Stimulated activated CD4-positive, alpha-beta T cell treated with anti-CD3 and anti-CD28 coated beads, Interleukin-1b, Interleukin-23, amount 100 ng/mL, for 1 hour (primary cell): ENCODE measurements at places on chromosomes 12 and 14.

DNA sequence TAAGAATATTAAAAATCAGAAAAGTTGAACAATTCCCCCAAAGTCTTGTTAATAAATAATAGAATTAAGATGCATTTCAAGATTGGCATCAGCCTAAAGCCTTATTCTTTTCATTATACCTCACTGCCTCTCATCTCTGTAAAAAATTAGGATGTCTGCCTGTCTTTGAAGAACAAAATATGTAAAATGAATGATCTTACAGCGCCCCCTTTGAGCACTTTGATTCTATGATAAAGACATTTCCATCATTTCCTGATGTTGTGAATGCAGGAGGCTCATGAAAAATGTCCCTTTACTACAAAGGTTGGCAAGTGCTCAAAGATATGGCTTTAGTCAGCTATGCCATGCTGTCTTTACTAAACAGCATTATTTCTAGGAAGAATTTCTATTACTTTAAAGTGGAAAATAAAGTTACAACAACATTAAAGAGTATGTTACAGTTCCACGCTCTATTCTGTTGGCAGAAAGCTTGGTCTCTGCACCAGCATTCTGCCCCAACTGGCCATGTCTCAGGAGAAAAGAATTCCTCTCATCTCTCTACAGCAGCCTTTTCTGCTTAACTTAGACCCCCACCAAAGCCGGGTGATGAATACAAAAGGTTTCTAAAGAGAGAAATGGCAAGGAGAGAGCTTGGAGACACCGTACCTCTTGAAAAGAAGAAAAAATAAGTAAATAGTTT is 95.1 kb downstream of the LLPH start:
- no peak for DNase-seq

- DNase-seq, result no peak
These were observed 1808.9 kb upstream of the SEL1L start for GRCh38 chr14:83342590-83342989.

DNA sequence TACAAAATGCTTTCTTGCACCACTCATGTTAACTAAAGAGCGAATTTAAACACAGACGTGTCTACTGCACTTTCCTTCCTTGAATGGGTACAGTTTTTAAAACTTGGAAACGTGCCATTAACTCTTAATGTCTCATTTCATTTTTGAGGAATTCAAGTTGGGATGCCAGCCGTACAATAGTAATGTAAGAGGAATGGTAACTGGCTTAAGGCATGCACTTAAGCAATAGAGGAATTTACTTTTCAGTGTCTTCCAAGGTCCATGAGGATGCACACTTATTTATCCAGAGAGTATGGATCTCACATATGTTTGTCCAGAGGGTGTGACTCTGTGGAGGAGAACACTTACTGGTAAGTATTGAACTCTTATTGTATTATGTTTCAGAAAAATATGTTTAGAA is 52.9 kb downstream of the PPP4R4 start:
- DNase-seq, result no peak

DNA sequence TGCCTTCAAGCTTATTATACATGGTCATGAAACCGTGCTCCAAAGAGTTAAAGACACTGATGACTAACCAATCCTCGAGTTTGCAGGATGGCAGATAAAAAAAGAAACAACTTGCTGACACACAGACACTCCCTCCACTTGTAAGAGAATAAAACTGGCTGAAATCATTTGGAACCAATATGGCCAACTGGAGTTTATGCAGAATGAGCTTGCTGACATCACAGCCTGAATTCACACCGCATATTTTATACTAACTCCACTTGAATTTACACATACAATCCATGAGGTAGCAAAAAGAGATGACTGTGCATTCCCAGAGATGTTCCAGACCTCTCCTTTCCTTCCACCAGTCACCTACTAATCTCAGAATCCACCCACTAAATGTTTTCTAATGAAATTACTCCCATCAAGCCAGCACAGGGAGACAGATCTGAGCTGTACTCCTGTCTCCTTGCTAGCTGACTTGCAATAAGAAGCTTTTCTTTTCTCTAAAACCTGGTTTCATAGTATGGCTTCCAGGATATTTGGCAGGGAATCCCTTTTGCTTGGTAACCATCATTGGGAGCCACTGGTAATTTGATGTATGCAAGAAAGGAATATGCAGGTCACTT is 15.8 kb upstream of the PTPRR start:
- no peak for DNase-seq

DNA sequence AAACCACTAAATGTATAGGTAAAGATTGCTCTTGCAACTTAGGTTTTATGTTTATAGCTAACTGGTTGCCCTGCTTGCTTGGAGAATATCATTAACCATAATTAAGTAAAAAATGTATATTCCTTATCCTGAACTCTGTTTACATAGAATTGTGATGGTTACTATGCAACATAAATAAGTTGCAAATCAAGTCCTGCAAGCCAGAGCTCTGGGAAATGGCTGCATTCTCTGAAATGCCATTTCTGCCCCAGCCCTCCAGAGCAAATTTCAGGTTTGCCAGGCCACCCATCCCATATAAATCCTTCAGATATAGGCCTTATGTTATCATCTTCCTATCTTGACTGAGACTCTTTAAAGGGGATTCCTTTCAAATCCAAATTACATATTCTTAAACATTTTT is 118.4 kb upstream of the MYF6 start:
- no peak for DNase-seq

DNA sequence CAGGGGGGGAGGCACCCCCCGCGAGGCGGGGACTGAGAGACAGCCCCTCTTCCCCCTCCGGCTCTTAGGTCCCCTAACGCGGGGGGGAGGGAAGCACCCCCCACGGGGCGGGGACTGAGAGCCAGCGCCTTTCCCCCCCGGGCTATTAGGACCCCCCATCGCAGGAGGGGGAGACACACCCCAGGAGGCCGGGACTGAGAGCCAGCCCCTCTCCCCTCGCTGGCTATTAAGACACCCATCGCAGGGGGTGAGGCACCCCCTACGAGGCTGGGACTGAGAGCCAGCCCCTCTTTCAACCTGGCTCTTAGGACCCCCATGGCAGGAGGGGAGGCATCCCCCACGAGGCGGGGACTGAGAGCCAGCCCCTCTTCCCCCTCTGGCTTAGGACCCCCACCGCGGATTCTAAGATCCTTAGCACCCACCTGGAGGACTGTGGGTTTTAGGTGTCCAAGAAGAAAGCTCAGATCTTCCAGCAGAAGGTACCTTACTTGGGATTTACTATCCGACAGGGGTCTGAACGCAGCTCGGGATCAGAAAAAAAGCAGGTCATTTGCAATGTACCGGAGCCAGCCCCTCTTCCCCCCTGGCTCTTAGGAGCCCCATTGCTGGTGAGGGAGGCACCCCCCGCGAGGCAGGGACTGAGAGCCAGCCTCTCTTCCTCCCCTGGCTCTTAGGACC is 197.8 kb upstream of the PZP start:
- no peak for DNase-seq

DNA sequence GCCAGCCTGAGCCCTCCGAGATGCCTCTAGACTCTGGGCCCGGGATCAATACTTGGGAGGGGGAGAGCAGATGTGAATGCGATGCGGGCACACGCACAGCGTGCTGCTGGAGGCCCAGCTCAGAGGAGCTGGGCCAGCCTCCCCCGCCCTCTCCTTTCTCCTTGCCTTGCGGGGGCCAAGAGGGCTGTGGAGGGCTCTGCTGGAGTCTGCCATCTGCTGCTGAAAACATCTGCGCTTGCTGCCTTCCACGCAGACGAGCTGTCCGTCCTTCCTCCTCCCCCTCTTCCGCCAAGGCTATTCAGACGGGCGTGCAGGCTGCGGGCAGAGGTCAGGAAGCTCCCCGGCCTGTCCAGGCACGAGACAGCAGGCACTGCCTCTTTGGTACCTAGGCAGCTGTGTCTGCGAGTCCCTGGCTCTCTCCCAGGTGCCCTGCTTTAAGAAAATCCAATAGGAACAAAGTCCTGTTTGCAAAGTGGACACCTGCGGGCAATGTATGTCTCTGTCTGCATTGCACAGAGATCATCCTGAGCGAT is 75.2 kb downstream of the SPRING1 start:
- no peak for DNase-seq

GRCh38 chr14:37284760-37285159 is 87.0 kb downstream of the MIPOL1 start:
- DNase-seq, result no peak

DNA sequence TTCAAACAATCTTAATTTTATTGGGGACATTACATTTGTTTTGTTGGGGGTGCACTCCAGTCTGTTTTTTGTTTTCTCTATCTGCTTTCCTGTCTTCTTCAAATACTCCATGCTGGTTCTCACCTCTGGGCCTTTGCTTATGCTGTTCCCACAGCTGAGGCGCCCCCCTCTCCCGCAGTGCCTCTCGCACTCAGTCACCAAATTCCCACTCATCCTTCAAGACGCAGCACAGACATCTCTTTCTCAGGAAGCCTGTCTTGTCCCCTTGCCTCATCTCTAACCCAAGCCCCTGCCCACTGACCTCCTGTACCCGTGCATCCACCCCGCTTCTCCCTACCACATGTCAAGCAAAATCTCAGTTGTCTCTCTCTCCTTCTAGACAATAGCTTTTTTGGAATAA is 43.7 kb upstream of the PRMT8 start:
- DNase-seq, result no peak

GRCh38 chr12:5247144-5247543 is 184.8 kb upstream of the NTF3 start:
- no peak for DNase-seq

DNA sequence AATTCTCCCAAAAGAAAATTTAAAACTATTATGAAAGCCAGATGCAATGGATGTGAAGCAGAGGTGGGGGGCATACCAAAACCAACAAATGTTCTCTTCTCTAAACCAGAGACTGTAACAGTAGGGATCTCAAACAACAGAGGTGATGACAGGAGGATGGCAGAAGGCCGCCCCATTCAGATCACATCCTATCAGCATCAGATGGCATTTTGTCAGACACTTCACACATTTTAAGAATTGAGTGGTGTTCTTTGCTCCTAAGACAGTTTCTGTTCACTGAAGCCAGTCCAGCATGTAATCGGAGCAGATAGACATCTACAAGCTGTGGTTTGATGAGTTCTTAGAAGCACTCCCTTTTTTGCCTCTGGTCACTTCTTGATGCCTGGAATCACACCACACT is 59.6 kb upstream of the SRRM4 start:
- no peak for DNase-seq

- no peak for DNase-seq
These were observed 43.6 kb downstream of the PTPRR start for GRCh38 chr12:70876952-70877351.

- no peak for DNase-seq
These were observed 32.0 kb downstream of the PRKD1 start for GRCh38 chr14:29895591-29896083.

DNA sequence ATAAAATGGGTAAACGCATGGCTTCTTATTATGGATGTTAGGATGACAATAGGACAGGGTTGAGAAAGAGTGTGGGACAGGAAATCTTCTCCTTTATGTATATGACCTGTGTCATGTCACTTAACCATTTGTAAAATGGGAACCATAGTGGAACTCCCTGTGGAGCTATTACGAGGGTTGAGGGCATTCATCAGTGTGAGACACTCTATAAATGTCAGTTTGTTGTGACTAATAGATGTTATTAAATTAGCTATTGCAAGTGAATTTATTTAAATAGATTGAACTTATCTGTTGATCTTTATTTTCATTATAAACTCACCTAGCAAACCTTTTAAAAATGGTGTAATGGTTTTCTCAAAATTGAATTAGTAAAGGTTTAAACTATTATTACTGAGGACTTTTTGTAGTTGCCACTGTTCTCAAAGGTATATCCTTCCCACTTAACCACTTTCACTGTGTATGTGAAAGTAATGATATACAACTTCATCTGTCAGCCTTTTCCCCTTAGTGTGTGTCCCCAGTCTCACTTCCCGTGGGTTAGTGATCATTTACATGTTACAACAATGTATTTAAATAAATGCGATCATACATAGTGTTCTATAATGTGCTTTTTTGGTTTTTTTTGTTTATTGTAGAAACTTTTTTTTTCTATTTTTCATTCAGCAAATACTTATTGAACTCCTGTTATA is 17.1 kb downstream of the HELB start:
- no peak for DNase-seq

DNA sequence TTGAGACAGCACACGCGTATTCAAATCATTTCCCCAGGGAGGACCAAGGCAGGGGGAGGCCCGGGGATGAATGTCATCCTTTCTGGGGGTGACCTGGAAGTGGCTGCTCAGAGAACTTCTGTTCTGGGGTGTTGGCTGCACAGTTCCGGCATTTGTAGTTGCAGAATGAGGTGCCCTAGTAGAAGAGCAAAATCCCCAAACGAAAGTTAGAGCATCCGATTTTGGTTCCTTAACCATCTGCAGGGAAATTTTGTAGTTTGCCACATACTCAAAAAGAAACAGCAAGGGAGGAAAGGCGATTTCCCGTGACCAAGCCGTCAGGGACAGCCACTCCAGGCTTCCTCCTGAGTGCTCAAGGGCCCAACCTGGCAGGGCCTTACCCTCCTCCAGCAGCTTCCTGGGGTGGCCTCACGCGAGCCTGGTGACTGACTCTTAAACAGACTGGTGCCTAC is 13.0 kb upstream of the TRAF3 start:
- DNase-seq, result no peak

DNA sequence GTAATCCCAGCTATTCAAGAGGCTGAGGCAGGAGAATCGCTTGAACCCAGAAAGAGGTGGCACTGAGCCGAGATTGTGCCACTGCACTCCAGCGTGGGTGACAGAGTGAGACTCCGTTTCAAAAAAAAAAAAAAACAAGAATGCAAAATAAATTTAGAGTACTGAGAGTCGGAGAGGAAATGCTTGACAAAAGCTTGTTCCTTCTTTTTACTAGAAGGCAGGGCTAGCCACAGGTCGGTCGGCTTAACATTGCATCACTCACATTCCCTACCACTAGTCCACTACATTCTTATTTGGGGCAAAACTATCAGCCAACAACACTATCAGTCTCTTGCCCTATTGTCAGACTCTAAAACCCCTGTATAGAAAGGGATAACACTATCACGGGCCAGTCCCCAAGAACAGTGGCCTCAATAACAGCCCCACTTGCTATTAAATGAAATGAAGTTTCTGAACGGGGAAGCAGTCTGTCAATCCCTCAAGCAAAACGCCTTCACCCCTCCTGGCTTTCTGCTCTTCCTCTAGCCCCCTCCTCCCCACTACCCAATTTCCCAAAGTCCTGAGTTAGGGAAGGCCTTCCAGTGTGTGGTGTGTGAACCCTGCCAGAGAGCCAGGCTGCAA is 1.0 kb downstream of the RNF41 start:
- no peak for DNase-seq

DNA sequence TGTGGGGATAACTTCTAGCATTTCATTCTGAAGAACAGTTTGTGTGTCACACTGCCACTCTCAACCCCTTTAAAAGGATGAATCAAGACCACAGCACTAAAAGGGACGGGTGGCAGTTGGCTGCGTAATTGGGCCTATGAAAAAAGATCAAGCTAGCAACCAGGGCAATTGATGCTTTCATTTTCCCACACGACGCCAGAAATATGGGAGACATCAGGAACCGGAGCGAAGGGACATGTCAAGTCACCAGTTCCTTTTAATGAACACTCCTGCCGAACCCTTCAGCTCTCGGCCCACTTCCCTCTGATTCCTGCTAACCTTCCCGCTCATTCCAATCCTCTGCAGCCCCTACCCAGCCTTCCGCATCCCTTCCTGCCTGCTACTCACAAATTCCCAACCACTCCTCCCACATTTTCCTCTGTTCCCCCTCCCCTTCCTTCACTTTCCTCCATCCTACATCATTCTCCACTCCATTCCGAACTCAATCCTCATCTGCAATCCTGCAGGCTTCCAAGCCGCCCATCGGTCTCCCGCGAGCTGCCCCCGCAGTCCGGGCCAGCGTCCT is 753 bp downstream of the CSRNP2 start:
- no peak for DNase-seq

- no peak for DNase-seq
These were observed 20.8 kb upstream of the HSPB8 start for GRCh38 chr12:119157978-119158377.

GRCh38 chr12:85296362-85296761 is 16.3 kb downstream of the ALX1 start:
- DNase-seq, result no peak
